ENCODE measurements at places on chromosomes 4 and X. TPM values are rescaled to one million over a fixed set of nuclear protein-coding genes. Genes with fewer than 3 reads are reported as not detected.

Gene ITGB1BP2
- total RNA-seq = 2.8 TPM

Gene HEPH
- 106 TPM for total RNA-seq

Gene FRMPD3
- 0.08 TPM for total RNA-seq

Gene NWD2
- total RNA-seq = not detected

Gene IL13RA2
- not detected for total RNA-seq

Gene RAB9B
- total RNA-seq = 2.3 TPM

Gene SPP1
- 4.7 TPM for total RNA-seq

Gene BMPR1B
- total RNA-seq = 5.4 TPM

Gene ARAP2
- total RNA-seq = 20.1 TPM

Gene TLR7
- total RNA-seq = not detected

Gene MAGEE2
- not detected for total RNA-seq

Gene DDX53
- total RNA-seq = not detected

Gene ACOT9
- total RNA-seq = 99.1 TPM

Gene GPR119
- total RNA-seq = not detected

Gene TMEM150C
- 10.5 TPM for total RNA-seq

Gene CNGA1
- total RNA-seq = not detected

Gene HDAC8
- 29.4 TPM for total RNA-seq

Gene GAGE12J
- not detected for total RNA-seq

Gene NXF2
- 0.67 TPM for total RNA-seq

Gene CDKL2
- total RNA-seq = 0.82 TPM

Gene HSFX3
- not detected for total RNA-seq

Gene HOPX
- 4.2 TPM for total RNA-seq

Gene MAGEA2
- total RNA-seq = 3.5 TPM

Gene IRS4
- total RNA-seq = 1.8 TPM

Gene RAB9A
- 11.2 TPM for total RNA-seq

Gene OPHN1
- 13.2 TPM for total RNA-seq

Gene C4orf54
- total RNA-seq = not detected

Gene GNRHR
- total RNA-seq = not detected

Gene MID1IP1
- 25.3 TPM for total RNA-seq

Gene WDR17
- total RNA-seq = 0.64 TPM

Gene UGT8
- 4.1 TPM for total RNA-seq

Gene SSX2
- not detected for total RNA-seq

Gene TGIF2LX
- not detected for total RNA-seq

Gene EVC2
- total RNA-seq = 7.4 TPM

Gene SERTM2
- total RNA-seq = 0.92 TPM

Gene ATP2B3
- total RNA-seq = 0.10 TPM

Gene CENPI
- total RNA-seq = 10.3 TPM

Gene CORIN
- total RNA-seq = 0.51 TPM

Gene PASD1
- total RNA-seq = not detected

Gene RTL9
- not detected for total RNA-seq

Gene VSIG1
- 0.56 TPM for total RNA-seq

Gene RBM3
- 252 TPM for total RNA-seq

Gene MAGEC3
- 0.13 TPM for total RNA-seq

Gene LRAT
- total RNA-seq = 0.64 TPM

Gene CEP135
- total RNA-seq = 14.8 TPM

Gene TCEAL4
- 95.5 TPM for total RNA-seq

Gene NDP
- total RNA-seq = not detected

Gene ZNF711
- total RNA-seq = 21.2 TPM

Gene PTPN13
- total RNA-seq = 5.6 TPM

Gene MMRN1
- total RNA-seq = 304 TPM
